ENCODE measurements at places on chromosomes 7 and 10.

DNA sequence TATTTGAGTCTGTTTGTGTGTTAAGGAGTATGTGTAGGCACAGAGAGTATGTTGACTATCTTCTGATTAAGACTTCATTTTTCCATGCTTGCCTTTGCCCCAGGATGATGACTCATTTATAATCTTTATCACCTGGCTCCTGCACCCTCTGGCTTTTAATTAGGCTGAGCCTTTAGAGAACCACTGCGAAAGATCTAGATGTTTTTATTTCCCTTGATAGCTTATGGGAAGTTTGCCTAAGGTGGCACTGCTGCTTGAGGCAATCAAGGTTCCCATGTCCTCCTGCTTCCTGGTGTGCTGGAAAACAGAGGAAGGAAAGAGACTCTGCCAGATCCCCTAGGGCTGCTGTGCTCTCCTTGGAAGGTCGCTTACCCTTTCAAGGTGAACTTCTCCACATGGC, 114.6 kb downstream of the ARL4A start:
- DNase-seq: no peak

DNA sequence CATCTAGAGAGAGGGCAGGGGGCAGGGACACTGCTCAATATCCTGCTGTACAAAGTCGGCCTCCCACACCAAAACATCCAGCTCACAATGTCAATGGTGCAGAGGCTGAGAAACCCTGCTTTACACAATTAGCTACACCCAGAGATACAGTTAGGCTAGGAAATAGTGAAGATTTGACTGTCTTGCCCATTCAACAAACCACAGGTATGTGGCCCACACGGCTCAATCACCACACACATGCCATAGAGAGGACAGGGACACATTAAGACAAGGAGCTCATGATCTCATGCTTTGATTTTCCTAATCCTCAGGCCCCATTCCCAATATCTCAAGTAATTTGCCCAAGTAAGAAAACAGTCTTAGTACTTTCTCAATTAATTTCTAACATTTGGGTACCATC, 110.4 kb downstream of the OSBPL3 start:
- no peak for DNase-seq

DNA sequence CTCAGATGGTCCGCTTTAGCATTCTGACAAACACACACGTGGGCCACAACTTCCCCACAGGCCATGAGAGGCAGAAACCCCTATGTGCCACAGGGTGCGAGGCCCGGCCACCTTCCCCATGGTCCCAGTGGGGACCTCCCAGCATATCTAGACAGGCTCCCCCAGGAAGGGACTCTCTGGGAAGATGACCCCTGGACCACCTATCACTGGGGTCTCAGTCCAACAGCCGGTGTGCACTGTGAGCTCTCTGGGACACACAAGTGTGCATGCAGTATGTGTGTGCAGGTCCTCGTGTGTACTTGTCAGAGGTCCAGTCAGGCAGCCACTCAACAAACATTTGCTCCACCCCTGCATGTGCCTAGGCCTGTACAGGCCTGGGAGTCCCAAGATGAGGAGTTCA, 18.7 kb downstream of the GRID1 start:
- DNase-seq: no peak

GRCh38 chr10:62632071-62632809, 172.3 kb upstream of the ADO start:
- DNase-seq: peak; percentile 36

- DNase-seq: no peak
Observed at GRCh38 chr10:23474626-23475025, 35.8 kb downstream of the OTUD1 start.

Data from stimulated activated CD4-positive, alpha-beta T cell treated with anti-CD3 and anti-CD28 coated beads, Interleukin-1b, Interleukin-23, amount 100 ng/mL, for 1 hour (primary cell).